MM.1S (cell line): ENCODE measurements at places on chromosomes 2 and 18.

DNA sequence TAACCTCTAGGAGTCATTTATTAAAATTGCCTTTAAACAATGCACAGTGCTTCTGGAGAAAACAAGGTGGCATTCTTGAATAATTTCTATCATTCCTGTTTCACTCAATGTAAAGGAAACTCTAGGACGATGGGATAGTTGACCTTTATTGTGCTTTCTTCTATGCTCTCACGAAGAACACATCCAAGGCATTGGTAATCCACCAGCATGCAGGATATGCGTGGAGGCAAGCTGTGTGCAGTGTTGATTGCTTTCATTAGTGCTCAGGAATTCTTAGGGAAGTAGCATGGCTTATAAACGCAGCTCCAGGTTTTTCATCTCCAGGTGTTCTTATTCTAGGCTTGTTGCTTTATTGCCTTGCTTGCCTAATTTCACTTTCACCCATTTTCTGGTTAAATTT is 58.4 kb upstream of the CAVIN2 start:
- no peak for DNase-seq
- no peaks in the 10 kb centered on the region for H3K27me3 ChIP-seq
- no peaks in the 10 kb centered on the region for H3K4me1 ChIP-seq
- no peak overlapping the region for H3K4me3 ChIP-seq

- no peak for DNase-seq
- no peak overlapping the region for H3K4me3 ChIP-seq
- peaks cover 10% of the 10 kb centered on the region for H3K4me1 ChIP-seq
- no peaks in the 10 kb centered on the region for H3K36me3 ChIP-seq
- H3K27ac ChIP-seq, result no peak overlapping the region
These were observed 25.5 kb upstream of the ALPP start for GRCh38 chr2:232353096-232353495.

DNA sequence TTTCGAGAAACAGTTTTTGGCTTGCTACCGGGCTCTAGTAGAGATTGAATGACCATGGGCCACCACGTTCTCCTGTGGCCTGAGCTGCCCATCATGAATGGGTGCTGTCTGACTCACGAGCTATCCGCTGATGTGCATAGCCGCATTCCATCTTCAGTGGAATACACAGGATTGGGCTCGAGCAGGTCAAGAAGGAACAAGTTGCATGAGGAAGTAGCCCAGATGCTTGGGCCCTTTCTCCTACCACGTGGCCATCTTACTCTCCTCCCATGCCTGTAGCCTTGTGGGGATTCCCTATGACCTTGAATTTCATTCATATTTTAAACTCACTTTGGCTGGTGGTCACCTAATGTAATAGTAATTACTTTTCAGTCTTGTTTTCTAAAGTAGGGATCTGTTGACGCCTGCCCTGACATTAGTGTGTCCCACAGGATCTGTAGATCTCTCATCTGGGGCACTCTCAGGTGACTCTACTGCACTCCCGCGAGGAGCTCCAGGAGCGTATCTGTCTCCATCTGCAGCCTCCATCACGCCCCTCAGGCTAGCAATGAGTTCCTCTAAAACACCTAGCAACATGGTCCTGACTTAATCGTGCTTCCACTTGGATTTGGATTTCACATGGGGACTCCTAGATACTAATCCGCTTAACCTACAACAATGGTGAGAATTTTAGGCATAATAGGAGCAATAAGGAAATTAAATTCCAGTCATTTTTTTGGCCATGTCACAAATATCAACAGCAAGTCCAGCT is 67.8 kb downstream of the PSMG2 start:
- H3K36me3 ChIP-seq, result no peaks in the 10 kb centered on the region
- no peaks in the 10 kb centered on the region for H3K4me1 ChIP-seq
- no peak overlapping the region for H3K27ac ChIP-seq
- no peak overlapping the region for H3K4me3 ChIP-seq
- DNase-seq, result no peak

DNA sequence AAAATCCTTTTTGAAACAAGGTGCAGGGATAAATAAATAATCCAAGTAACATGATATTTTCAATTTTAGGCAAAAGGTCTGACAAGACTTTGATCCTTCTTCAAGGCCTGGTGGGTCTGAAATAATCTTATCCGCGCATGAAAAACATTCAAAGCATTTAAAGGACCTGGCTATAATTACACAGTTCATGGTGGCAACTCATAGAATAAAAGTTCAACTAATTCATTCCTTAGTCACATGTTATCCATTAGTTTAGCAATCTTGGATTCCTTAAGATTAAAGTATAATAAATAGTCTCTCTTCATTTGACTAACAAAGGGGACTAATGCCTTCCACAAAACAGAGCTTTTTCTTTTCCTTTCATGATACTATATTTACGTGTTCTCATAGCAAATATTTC is 21.0 kb upstream of the SLC38A11 start:
- 0 out of 2 replicates have a peak, but pooled peaks cover 4% of the 10 kb centered on the region for H3K4me1 ChIP-seq
- no peak for DNase-seq
- no peak overlapping the region for H3K27ac ChIP-seq
- no peaks in the 10 kb centered on the region for H3K36me3 ChIP-seq
- H3K27me3 ChIP-seq, result no peaks in the 10 kb centered on the region
- no peak overlapping the region for H3K4me3 ChIP-seq

DNA sequence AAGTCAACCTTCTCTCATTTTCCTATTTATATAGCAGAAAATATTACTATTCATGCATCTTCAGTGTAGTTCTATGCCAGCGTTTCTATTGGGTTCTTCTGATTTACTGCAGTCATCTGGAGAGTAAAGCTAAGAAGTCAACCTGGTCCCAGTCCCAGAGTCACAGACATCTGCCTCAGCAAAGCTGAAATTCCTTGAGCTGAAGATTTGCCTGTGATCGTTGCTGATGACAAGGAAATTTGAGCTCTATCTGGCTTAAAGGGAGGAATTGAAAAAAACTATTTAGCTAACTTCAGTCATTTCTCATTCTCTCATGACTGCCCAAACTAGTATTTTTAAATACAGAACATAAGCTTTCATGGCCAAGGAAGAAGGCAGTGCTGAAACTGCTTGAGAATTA is 45.7 kb downstream of the RND3 start:
- no peak overlapping the region for H3K4me3 ChIP-seq
- H3K4me1 ChIP-seq, result no peaks in the 10 kb centered on the region
- no peaks in the 10 kb centered on the region for H3K36me3 ChIP-seq
- DNase-seq, result no peak
- H3K27me3 ChIP-seq, result no peaks in the 10 kb centered on the region

DNA sequence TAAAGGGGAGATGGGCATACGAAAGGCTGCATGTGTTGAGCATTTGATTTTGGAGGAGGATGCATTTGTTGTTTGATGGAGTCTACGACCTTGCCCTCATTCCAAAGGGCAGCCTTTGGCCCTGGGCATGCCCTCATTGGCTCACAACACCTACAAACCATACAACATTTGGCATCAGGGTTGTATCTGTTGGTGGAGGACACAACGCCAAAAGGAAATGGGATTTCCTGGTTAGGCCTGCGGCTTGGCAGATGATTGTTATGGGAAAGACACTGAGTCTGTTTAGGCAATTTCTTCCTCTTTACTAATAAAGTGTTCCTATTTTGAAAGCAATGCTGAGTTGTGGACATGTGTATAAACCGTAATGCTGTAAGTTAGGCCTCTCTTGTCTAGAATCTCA is 246.9 kb downstream of the LDLRAD4 start:
- H3K27ac ChIP-seq, result no peak overlapping the region
- H3K4me3 ChIP-seq, result no peak overlapping the region
- H3K36me3 ChIP-seq, result no peaks in the 10 kb centered on the region
- no peaks in the 10 kb centered on the region for H3K27me3 ChIP-seq

DNA sequence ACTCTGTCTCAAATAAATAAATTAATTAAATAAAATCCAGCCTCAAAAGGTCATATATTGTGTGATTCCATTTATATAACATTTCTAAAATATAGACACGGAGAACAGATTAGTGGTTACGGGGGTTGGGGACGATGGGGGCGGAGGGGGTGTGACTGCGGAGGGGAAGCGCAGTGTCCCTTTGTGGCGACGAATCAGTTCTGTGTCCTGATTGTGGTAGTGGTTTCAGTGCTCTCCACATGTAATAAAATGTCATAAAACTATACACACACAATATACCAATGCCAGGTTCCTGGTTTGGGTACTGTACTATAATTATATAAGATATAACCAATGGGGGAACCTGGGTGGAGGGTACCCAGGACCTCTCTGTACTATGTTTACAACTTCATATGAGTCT is 186.4 kb downstream of the ANAPC1 start:
- H3K27ac ChIP-seq, result no peak overlapping the region
- H3K4me3 ChIP-seq, result no peak overlapping the region
- H3K27me3 ChIP-seq, result no peaks in the 10 kb centered on the region
- peaks cover 40% of the 10 kb centered on the region for H3K4me1 ChIP-seq

GRCh38 chr2:193542762-193543161 is 1348.0 kb upstream of the TMEFF2 start:
- H3K27ac ChIP-seq, result peak overlapping the region; percentile 44; the same call in 1 of the 2 replicates
- H3K4me1 ChIP-seq, result peaks cover 17% of the 10 kb centered on the region
- DNase-seq, result peak; percentile 92

- DNase-seq, result no peak
- no peaks in the 10 kb centered on the region for H3K27me3 ChIP-seq
- H3K36me3 ChIP-seq, result no peaks in the 10 kb centered on the region
- H3K4me1 ChIP-seq, result no peaks in the 10 kb centered on the region
- no peak overlapping the region for H3K4me3 ChIP-seq
These were observed 701.6 kb upstream of the ZEB2 start for GRCh38 chr2:145221516-145221915.

- no peak overlapping the region for H3K27ac ChIP-seq
- H3K36me3 ChIP-seq, result no peaks in the 10 kb centered on the region
- peak; percentile 24 for DNase-seq
- no peaks in the 10 kb centered on the region for H3K27me3 ChIP-seq
- H3K4me1 ChIP-seq, result peaks cover 18% of the 10 kb centered on the region
These were observed 391.3 kb upstream of the FIGN start for GRCh38 chr2:164126960-164127660.

GRCh38 chr18:79583984-79584401 is 95.6 kb upstream of the CTDP1 start:
- no peak overlapping the region for H3K4me3 ChIP-seq
- no peak overlapping the region for H3K27ac ChIP-seq
- no peak for DNase-seq
- H3K4me1 ChIP-seq, result no peaks in the 10 kb centered on the region
